ENCODE measurements at places on chromosomes 5 and 9.
A peak's percentile ranks its signal among the peaks of the same experiment; 100 is the strongest.

- DNase-seq = no peak
Observed at GRCh38 chr5:85952680-85953079, 665.1 kb upstream of the COX7C start.

- DNase-seq = no peak
Observed at GRCh38 chr5:145506185-145506850, 328.8 kb downstream of the PRELID2 start.

GRCh38 chr9:16136451-16136850, 583.6 kb downstream of the CCDC171 start:
- DNase-seq = no peak

- DNase-seq = no peak
Observed at GRCh38 chr5:147415651-147416050, 94.2 kb downstream of the DPYSL3 start.

- no peak for DNase-seq
Observed at GRCh38 chr9:124504530-124505005, 2.6 kb downstream of the NR5A1 start.

DNA sequence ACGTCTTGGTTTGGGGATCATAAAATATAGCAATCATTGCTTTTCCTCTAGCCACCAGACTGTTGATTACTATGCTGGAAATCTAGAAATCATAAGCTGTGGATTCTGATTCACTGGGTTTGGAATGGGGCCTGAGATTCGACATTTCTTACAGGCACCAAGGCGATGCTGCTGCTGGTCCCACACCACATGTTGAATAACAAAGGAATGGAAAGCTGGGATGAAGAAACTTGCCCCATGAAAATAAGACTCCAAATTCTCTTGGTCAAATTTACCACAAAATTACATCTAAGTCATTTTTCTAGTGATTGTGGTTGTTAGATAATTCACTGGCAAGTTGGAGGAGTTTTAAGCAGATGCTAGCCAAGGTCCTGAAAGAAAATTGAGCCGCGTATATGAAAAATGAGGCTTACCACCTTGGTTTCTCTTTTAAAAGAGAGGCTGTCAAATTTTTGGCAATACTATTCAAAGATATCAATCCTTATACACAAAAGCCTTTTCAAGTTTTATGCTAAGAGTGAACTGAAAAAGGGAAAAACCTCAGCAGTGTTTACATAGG, 23.0 kb upstream of the MEIKIN start:
- no peak for DNase-seq

- DNase-seq = no peak
Observed at GRCh38 chr9:121765021-121765950, 113.9 kb downstream of the DAB2IP start.

- DNase-seq = no peak
Observed at GRCh38 chr5:160432196-160432595, 10.5 kb downstream of the PTTG1 start.

DNA sequence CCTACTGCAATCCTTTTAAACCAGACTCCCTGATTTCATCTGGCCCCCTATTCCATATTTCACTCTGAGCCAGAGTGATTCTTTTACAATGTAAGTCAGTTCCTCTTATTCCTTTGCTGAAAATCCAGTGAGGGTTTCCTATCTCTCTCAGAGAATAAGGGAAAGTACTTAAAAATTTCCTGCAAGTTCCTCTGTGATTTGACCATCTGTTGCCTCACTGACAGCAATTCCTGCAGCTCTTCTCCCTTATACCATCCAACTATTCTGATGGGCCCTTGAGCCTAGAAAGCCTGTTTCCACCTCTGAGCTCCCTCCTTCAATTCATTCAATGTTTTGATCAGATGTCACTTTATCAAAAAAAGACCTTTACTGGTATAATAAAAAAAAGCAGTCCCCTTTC, 317.1 kb upstream of the CCNH start:
- DNase-seq = no peak

GRCh38 chr9:38437193-38437823, 13.1 kb upstream of the IGFBPL1 start:
- no peak for DNase-seq

- peak; percentile 31 for DNase-seq
Observed at GRCh38 chr5:129664336-129664937, 83.5 kb upstream of the MINAR2 start.

GRCh38 chr5:83472508-83473345, 1.2 kb downstream of the VCAN start:
- DNase-seq = no peak

DNA sequence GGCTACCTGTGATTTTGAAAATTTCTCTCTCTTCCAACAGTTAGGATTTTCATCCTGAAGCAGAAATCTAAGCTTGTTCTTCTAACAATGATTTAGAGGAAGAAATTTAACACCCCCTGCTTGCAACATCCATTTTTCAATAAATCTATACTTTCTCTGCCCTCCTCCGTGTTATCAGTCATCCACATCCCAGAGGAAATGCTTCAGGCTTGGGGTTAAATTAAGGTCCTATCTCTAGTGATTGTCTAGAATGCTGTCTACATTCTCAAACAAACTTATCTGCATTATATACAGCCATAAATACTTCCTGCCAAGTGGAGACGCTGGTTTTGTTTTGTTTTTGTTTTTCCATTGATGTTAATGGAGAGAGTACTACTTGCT, 371.0 kb downstream of the CSNK1G3 start:
- no peak for DNase-seq

DNA sequence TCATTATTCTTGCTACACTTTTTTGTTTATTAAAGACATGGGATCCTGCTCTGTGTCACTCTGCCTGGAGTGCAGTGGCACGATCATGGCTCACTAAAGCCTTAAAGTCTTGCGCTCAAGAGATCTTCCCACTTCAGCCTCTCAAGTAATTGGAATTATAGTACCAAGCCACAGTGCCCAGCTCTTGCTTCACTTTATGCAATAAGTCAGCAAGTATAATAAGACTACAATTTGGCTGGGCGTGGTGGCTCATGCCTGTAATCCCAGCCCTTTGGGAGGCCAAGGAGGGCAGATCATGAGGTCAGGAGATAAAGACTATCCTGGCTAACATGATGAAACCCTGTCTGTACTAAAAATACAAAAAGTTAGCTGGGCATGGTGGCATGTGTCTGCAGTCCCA, 5.9 kb downstream of the C9orf153 start:
- DNase-seq = no peak

DNA sequence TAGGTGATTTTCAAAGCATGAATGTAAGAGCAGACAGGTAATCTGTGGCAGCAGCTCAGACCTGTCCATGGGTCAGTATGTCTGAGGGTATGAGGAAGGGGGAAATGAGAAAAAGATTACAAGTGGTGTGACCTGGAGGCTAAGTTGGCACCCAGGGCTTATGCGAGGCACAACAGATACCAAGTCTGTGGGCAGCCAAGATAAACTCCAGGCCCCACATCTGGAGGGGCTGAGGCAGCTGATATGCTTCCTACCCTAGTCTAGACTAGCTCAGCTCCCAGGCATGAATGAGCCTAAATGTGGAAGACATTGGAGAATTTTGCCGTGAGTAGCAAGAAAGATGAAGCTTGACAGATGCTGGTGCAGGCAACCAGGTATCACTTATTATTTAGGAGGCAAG, 151.7 kb downstream of the PIK3R1 start:
- DNase-seq = no peak

- DNase-seq = no peak
Observed at GRCh38 chr9:26893030-26893676, 551 bp upstream of the CAAP1 start.

DNA sequence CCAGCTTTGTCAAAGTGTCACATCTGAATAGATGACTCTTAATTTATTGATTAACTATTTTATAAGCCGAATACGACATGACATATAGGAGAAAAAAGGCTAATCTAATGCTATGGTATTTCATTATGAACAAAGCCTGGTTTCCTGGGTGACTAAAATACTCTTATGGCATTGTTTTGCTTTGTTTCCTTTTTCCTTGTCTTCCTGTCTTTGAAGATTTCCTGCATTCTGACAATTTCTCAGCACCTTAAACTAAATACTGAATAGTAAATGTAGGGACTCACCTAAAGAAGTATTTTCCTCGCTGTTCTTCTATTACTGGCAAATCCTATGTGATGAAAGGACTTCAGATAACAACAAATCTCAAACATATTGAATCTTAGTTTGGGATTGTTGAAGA, 1284.5 kb downstream of the EFNA5 start:
- DNase-seq = no peak

DNA sequence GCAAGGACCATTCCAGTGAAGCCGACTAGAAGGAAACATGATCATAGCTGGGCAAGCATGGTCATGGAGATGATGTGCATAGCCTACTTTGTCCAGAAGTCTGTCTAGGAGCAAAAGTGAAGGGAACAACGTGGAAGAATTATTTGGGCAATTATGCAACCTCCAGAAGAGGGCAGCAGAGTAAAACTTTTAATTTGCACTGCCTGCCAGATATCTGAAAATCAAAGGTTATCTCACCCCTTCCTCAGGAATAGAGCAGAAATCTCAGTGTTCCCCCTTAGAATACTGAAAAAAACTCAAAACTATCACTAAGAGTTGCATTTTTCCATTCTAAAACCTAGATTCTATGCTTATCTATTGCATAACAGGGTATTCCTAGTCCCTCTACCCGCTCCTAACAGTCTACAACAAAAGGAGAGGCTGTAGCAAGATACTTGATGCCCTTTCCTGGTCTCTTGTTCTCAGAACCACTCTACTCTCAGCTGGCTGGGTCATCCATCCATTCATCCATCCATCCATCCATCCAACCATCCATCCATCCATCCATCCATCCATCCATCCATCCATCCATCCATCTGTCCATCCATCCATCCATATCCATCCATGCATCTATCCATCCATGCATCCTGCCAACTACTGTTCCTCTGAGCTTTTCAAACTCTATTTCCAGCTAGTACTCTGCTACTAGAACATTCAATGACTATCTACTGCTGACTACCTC, 8.4 kb upstream of the SETD9 start:
- DNase-seq = no peak

DNA sequence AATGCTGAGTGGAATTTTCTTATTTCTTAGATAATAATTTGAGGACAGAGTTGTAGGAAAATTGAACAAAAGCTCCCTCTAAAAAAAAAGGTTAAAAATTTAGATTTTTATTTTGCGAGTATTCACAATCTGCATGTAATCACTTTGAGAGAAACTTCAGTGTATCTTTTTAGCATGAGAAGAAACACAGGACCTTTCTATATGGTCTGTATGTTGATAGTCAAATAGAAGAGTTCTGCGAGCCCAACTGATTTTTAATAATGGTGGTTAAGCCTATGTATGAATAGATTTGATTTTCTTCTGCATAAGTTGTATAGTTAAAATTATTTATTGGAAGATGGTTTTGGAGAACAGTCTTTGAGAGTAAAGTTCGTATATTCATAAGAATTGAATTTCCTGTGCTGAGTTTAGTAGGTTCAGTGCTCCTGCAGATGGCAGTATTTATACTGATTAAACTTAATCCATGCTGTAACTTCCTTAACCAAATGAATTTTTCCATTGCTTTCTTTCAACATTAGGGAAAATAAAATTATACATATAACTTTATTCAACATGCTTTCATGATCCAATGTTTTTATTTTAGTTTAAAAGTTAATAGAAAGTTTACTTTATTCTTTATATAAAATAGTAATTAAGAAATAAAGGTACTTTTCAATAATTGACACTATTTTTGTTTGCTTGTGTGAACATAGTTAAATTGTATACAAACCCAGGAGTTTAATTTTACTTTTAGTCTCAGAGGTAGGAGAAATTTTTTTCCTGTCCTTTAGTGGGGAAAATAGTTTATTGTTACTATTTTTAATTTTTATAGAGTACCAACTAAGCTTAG, 19.6 kb downstream of the TCERG1 start:
- no peak for DNase-seq

- no peak for DNase-seq
Observed at GRCh38 chr9:97384406-97385262, 27.3 kb upstream of the TDRD7 start.

DNA sequence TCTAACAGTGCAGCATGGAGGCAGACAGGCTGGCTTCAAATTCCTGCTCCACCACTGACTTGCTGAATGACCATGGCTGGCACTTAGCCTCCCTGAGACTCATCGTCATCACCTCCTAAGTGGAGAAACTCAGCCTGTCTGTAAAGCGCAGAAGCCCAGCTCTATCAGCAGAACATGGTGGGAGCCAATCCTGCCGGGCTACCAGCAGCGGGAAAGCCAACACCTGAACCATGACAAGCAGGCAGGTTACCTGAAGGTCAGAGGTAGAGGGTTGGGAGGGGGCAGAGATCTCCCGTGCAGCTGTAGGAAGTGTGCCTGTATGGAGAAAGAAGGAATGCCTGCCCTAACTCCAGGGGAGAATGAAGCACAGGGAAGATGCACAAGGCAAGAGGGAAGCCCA, 72.6 kb upstream of the LRRTM2 start:
- DNase-seq = no peak

DNA sequence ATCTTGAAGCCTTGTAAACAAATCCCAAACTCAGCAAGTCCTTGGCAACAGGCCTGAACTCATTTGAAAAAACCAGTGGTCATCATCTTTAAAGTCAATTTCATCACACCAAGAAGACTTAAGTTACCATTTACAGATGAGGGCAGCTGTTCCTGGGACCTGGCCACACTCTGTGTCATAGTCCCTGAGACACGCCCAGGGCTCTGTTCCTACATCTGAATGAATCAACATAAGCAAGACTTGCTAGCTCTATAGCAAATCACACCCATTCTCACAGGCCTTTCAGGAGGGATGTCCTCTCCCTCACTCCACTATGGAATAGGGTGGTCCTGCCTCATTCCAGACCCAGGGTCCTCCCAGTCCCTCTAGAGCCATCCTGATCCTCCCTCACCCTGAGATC, 142.8 kb downstream of the NSG2 start:
- no peak for DNase-seq

GRCh38 chr9:14281876-14282275, 32.1 kb downstream of the NFIB start:
- no peak for DNase-seq

DNA sequence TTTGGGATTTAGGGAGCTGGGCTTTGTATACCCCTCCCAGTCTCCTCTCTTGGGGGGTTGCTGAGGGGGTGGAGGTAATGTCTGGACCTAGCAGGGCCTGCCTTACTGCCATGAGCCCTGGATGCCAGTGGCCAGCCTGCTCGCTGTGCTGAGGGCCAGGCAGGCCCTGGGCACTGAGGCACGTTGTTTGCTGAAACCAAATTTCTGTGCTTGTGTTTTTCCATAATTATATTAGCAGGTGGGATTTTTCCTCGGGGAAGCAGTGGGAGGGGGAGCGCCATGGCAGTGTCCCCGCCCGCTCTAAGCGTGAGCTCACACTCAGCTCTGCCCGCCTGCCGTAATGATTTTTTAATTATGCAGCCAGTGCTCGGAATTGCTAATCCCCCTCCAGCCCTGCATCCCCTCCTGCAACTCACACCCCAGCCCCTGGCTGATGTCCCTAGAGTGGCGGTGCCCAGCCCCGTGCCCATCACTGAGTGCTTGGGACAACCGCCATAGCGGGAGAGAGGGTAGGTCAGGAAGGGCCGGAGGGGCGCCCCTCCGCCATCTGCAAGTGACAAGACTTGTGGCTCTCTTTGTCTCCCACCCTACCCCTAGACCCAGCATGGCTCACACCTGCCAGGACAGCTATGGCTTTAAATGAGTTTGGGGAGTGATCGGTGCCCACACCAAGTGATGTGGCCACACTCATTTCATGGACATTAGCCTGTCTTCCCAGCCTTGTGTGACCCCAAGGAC, 20.9 kb downstream of the CXXC5 start:
- DNase-seq = no peak
